ENCODE measurements at places on chromosomes 4 and X.

GRCh38 chr4:181619651-181620050 is 623.6 kb upstream of the TENM3 start:
- no peak for DNase-seq

GRCh38 chr4:184475096-184475461 is 729 bp upstream of the IRF2 start:
- DNase-seq = peak; percentile 58

DNA sequence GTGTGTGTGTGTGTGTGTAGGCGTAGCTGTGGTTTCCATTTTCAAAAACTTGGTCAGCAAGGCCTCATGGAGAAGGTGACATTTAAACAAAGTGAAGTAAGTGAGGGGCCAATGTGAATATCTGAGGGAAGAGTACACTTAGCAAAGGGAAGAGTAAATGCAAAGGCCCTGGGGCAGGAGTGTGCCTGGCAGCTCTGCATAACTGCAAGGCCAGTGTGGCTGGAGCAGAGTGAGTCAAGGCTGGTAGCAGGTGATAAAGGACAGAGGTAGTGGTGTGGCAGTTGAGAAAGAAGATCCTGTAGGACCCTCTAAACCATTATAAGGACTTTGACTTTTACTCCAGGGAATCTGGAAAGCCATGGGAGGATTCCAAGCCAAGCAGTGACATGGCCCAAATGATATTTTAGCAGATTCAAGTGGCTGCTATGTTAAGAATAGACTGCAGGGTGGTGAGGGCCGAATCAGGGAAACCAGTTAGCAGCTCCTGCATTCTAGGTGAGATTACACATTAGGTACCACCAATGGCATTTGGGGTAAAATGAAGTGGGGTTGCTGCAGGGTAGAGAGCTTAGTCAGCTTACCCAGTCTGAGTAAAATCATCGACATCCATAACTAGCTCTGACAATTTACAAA is 5.9 kb upstream of the TBC1D1 start:
- DNase-seq = no peak

- DNase-seq = no peak
Observed at GRCh38 chr4:35538807-35539206, 705.5 kb downstream of the ARAP2 start.

DNA sequence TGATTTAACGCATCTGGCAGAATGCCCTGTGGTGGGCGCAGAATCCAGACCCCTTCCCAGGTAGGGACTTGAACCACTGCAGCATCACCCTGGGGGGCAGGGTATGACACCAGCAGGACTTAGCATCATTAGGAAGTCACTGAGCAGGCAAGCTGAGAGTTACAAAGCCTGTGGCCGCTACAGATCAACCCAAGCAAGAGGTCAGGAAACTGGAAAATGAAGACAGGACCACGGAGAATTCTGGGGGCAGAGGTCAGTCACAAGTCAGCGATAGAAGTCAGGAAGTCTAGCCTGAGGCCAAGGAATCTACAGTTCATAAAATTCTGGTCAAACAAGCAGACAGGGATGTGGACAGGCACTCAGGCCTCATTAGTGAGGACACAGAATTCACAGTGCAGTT is 108.4 kb downstream of the CHIC2 start:
- DNase-seq = no peak

- peak; percentile 44 for DNase-seq
Observed at GRCh38 chr4:2927016-2927695, 36.0 kb downstream of the NOP14 start.

- no peak for DNase-seq
Observed at GRCh38 chrX:133191739-133192039, 26.5 kb downstream of the TFDP3 start.

DNA sequence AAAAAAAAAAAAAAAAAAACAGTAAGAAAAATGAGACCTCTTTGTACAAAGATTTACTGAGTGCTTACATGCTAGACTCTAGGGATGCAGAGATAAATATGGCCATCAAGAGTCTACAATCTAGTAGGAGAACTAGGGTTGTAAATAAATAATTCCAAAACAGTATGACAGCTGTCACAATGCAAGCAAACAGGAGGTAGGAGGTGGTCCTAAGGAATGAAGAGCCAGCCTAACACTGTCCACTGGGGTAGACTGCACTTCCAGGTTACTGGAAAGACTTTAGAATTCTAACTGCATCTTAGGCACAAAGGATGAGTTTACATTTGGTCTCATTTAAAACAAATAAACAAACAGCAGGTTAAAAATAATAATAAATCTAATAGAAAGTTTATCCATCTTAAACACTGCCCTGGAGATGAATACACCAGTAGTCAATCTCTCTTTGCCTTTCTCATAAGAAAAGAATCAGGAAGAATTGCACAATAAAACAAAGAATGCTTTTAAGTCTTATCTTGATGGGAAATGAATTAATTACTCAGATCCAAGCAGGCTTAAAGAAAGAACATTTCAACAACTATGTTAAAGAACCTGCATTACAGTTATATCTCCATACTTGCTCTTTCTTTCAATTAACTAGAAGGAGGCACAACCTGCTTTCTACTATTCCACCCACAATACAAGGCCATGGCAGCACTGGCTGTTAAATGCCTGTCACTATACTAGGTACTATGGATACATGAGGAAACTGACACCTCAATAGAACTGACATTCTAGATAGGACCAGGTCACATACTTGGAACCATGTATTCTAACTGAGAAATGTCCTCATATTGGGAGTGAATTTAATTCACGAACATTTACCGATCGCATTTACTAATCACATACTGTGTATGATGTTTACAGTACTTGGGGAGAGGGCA is 12.7 kb downstream of the ADGRA3 start:
- no peak for DNase-seq

DNA sequence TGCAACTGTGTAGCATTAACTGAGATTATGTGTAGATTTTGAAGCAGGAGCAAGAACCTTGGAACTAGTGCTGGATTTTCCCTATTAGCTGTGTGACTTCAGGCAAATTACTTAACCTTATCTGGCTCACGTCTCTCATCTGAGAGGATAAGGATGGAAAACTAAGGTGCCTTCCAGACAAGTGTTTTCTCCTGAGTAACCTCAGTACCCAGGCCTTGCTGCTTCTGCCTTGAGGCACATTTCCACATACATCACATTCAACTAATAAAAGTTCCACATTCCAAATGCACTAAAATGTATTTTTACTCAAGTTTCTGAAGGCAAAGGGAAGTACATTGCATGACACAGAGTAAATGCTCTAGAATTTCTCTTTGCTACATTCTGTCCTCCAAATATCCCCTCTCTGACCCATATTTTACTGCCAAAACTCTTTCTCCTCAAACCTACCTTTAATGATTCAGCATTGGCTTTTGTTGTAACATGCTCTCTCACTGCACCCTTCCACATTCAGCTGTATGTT is 195.4 kb upstream of the ADGRL3 start:
- DNase-seq = no peak

DNA sequence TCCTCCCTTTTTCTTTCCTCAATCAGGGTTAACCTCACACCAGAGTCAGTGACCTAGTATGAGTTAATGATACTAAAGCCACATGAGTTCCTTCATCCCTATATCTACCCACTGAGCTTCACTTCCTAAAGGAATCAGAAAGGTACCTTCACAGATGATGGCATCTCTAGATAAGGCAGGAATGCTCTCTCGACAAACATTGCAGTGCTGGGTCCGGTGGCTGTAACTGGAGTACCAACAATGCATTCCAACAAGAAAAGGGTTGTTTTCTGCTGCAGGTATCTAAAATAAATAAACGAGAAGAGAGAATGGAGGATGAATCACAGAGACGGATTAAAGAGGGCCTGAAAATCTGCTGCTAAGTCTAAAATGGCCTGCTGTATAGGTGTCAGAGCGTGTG is 66.7 kb downstream of the DGKK start:
- no peak for DNase-seq

GRCh38 chr4:153453402-153453801 is 12.8 kb upstream of the TMEM131L start:
- DNase-seq = no peak

DNA sequence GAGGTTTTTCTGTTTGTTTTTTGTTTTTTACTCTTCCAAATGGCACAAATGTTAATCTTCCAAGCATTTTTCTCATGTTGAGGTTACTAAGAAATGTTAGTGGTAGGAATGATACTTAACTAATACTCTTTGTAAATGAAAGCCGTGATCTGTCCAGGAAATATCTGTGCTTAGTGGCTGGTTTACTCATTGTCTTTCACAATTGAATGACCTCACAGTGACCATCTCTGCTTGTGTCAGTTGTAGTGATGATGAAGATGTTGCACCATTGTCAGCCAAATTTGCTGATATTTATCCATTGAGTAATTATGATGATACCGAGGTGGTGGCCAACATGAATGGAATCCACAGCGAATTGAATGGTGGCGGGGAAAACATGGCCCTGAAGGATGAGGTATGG is 93.5 kb downstream of the TNIP2 start:
- no peak for DNase-seq

- no peak for DNase-seq
Observed at GRCh38 chr4:7664106-7664505, 229.4 kb upstream of the PSAPL1 start.

DNA sequence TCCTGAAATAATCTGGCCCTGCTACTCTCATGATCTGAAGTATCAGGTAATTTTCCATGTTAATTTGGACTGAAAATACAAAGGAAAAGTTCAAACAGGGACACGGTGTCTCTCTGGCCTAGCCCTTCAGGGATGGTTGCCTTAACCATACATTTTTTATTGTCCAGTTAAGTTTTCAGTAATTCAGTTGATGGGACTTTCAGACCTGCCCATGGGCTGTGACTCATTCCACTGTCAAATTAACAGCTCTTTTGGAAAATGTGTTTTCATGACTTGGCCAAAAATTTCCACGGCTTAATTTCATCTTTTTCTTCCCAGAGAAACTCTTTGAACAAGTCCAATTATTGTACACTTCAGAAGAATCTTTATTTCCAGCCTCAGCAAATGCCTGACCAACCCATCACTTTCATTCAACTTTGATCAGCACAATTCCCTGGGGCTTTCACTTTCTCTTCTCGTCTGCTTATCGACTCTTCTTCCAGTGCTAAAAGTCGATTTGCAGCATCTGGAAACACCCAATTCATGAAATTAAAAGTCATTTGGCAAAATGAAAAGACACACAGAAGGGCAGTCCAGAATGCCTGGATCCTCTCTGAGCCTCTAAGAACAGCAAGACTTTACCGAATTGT is 293.9 kb downstream of the RAB28 start:
- DNase-seq = no peak

DNA sequence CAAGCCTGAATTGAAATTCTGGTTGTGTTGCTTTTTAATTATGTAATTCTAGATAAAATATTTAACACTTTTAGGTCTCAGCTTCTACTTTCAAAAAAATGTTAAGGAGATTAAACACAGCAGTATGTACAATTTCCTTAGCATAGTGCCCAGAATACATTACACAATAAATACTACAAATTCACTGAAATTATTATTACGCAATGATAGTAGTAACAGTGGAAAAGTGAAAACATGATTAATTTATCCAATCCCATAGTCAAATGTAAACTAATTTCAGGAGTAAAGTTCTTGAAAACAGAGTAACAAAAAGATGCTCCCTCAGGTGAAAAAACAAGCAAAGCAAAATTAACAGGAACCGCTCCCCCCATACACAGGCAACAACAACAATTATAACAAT is 1915.4 kb downstream of the STIM2 start:
- no peak for DNase-seq

DNA sequence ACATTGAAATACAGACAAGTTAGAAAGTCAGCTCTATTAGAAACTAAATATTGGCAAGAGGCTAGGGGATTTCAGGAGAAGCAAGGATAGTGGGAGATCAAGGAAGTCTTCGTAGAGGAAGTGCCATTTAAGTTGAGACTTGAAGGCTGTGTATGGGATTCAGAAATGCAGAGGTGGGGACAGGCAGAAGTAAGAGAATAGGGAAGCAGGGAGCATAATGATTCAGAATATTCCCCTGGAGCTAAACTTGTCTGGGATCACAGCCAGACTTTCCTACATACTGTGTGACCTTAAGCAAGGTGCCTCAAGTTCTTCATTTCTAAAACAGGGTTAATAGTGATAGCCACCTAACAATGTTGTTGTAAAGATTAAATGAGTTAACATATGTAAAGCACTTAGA is 108.8 kb downstream of the DDIT4L start:
- no peak for DNase-seq

DNA sequence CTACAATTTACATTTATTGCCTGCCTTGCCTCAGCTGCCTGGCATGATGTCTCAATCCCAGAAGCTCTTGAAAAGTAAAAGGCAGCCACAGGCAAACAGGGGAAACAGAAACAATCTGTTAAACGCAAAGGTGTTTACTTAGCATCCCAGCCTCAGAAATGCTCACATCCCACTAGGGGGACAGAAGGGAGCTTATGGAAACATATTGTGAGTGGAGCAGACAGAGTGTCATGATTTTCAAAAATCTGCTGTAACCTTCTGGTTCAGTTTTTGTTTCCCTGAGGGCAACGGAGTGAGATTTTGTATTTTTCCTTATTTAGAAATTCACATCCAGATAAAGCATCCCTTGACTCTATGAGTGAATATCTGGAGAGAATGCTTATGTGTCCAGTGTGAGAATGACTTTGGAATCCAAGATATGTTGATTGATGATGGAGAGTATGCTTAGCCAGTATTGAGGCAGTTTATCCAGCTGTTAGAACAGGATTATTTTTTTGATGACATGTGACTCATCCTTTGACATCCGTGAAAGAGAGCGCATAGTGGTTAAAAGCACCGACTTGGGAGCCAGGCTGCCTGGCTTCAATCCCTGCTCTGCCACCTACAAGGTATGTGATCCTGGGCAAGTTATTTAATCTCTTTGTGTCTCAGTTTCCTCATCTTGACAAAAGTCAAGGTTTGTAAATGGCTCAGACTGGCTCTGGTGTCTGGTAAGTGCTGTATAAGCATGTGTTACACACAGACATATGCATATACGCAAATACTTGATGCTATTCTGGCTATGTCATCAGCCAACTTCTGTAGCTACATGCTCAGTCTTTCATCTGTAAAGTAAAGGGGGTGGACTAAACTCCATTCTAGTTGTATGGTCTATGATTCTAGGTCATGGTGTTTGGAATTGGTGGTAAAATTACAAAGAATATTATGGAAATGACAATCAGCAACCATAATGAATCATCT is 381.2 kb downstream of the RAPGEF2 start:
- no peak for DNase-seq

DNA sequence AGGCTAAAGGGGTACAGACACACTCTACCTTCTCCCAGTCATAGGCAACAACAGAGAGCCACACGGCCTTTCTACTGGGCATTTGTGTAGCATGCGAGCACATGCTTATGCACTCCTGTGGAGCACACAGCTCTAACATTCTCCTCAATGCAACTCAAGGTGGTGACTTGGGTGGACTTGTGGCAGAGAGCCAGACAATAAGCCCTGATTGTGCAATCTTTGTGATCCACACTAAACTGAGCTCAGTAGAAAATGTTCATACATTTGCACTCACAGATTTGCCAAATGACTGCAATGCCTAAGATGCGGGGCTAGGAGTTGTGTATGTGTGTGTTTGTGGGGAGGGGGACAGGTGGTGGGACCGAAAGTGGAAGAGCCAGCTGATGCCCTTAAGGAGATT is 31.4 kb upstream of the SETD7 start:
- DNase-seq = no peak

GRCh38 chrX:6184900-6185515 is 43.7 kb downstream of the NLGN4X start:
- peak; percentile 59 for DNase-seq

- no peak for DNase-seq
Observed at GRCh38 chr4:154024097-154024694, 235.3 kb upstream of the SFRP2 start.

Measured in left lobe of liver (tissue), 2 donors.